ENCODE measurements at places on chromosomes 13 and 19.

- DNase-seq: no peak
Observed at GRCh38 chr13:66414066-66414800, 815.9 kb downstream of the PCDH9 start.

DNA sequence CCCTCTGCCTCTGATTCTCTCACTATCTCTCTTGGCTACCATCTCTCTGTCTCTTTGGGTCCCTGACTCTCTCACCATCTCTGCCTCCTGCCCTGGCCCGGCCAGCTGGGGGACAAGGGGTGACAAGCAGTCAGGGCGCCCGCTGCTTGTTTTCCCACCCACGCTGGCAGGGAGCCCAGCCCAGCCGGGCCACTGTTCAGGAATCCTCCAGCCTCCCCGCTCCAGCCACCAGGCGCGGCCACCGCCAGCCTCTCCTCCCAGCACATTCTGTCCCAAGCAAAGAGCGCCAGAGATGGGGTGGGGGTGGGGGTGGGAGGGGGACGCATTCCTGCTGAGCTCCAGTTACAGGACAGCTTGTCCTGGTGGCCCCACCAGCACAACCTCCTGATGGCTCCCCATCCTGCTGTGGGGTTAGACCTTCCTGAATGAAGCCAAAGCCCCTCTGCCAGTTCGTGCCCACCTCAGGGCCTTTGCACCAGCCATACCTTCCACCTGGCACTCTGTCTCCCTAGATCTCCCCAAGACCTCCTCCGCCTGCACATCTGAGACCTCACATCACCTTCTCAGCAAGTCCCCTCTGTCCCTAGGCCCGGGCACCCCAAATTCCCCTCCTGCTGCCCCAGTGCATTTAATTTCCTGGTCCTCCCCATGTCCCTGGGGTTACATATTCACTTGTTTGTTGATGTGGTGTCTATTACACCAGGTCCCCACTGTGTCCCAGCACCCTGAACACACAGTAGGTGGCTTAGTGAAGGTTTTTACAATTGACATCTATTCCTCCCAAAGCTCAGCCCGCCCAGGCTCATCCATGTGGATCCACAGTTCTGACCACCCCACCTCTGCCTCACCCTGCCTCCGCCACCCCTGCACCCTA, 12.5 kb downstream of the ARRDC2 start:
- DNase-seq: no peak

GRCh38 chr13:60590800-60591747, 194.1 kb downstream of the TDRD3 start:
- no peak for DNase-seq

- no peak for DNase-seq
Observed at GRCh38 chr13:47858042-47859025, 142.7 kb downstream of the SUCLA2 start.

GRCh38 chr19:45368737-45369340, 1.5 kb downstream of the ERCC2 start:
- DNase-seq: no peak

GRCh38 chr13:93200626-93201025, 26.0 kb upstream of the GPC6 start:
- DNase-seq: no peak

- DNase-seq: no peak
Observed at GRCh38 chr13:42378383-42378780, 106.4 kb downstream of the AKAP11 start.

GRCh38 chr13:77430377-77430951, 103.6 kb upstream of the MYCBP2 start:
- DNase-seq: no peak

DNA sequence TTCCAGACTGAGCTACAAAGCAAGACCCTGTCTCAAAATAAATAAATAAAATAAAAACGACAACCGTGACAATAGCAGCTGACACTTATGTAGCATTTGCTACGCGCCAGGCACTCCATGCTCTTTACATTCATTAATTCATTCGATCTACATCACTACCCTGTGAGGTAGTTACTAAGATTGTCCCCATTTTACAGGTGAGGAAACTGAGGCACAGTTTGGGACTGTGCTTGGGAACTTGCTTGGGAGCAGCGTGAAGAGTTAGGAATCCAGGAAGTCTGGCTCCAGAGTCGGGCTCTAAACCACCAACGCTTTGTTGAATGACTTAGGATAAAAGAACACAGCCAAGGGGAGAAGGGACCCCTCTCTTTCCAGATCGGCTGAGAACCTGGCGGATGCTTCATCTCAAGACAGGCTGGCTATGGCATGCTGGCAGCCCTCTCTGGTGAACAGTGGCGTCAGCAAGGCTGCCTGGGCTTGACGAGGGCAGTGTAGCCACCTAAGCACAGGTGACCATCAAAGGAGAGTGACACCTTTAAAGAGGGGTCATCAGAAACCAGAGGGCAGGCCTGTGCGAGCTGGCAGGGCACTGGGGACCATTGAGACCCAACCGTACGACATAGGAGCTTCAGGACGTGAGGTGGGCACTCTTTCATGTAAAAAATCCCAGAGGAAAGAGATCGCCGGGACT, 591 bp downstream of the DOHH start:
- DNase-seq: no peak

GRCh38 chr13:53014495-53015443, 13.8 kb upstream of the OLFM4 start:
- no peak for DNase-seq

- DNase-seq: no peak
Observed at GRCh38 chr13:40406405-40407120, 259.9 kb downstream of the FOXO1 start.

GRCh38 chr13:30679483-30680330, 55.6 kb upstream of the ALOX5AP start:
- no peak for DNase-seq

DNA sequence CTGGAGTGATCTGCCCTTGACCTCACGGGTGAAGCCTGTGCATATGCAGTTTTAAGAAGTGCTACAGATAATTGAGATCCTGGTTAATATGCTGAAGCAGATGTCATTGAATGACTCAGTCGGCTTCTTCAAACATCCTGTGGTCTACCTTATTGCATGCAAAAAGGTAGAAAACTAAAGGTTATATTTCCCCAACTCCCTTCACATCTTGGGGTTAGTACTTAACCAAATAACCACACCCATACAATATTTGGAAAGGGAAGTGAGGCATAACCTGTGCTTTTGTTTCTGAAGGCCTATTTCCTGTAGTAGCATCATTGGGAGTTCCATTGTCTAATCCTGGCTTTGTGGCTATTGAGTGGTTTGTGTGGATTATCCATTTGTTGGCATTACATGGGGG, 58.3 kb downstream of the RAP2A start:
- DNase-seq: no peak

DNA sequence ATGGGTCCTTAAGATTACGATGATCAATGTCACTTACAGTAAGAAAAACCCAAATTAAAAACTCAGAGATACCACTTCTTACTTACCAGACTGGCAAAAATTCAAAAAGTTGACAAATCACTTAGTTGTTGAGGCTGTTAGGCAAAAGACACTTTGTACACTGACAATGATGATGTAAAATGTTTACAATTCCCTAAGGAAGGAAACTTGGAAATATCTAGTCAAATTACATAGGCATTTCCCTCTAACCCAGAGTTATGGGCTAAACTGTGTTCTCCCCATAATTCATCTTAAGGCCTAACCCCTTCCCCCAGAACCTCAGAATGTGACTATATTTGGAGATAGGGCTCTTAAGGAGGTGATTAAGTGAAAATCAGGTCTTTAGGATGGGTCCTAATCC, 12.0 kb downstream of the TGDS start:
- no peak for DNase-seq

DNA sequence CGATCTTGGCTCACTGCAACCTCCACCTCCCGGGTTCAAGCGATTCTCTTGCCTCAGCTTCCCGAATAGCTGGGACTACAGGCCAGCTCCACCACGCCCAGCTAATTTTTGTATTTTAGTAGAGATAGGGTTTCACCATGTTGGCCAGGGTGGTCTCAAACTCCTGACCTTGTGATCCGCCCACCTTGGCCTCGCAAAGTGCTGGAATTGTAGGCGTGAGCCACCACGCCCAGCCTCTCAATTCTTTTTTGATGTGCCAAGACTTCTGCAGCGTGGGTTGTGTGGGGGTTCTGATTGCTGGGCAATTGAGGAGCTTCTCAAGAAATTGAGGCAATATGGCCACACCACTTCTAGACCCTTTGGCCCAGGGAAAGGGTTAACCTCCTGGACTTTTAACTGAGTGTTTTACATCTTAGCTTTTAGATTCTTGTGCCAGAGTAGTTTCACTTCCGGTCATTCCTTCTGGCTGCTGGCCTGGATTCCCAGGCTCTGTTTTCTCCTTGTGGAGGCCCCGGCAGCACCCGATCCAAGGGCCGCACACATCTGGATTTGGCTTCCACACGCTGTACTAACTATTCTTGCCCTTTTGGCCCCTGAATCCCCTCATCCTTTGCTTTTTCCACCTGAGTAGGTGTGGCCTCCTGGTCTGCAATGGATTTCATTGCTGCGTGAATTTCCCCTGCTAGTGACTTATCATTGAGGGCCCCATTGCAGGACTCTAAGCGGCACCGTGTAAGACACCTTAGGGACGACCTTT, 14.7 kb downstream of the SMARCA4 start:
- no peak for DNase-seq

DNA sequence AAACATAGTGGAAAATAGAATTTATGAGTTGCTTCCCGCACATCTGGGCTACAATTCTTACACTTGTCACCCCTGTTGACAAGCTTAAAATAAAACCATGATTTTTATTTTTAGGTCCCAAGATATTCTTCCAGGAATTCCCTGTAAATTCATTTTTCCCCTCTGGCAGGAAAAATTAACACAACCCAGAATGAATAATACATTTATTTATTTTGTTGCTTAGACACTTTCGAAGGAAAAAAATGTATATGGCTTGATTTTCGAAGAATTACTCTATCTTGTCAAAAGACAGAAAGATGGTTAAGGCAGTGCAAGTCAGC, 74.4 kb downstream of the LHFPL6 start:
- DNase-seq: no peak

GRCh38 chr19:47228937-47229675, 1.9 kb downstream of the BBC3 start:
- peak; percentile 35 for DNase-seq

GRCh38 chr19:41792513-41793413, 3.6 kb upstream of the CEACAM3 start:
- DNase-seq: peak; percentile 38

DNA sequence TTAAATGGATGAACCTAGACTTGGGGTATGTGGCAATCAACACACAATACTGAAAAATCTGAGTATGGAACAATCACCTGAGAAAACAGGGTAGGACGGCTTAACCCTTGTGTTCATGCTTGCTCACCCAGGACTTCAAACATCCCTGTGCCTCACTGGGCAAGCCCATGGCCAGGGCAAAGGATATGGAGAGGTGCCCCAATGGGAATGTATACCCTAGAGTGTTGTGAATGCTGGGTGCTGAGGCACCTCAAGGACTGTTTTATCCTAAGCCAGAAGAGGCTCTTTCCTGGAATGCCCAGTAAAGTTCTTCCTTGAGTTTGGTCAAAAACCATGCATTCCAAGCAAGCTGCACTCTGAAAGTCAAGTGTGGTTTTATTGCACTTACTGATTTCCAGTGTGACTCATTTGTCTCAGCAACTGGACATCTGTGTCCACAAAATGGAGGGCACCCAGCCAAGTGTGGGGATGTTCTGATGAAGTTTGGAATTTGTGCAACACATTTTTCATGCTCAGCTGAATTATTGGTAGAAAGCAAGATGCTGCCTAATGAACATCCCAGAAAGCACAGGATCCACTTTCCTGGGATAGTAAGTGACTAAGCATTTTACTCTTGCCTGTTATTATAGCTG, 531.3 kb downstream of the RFC3 start:
- no peak for DNase-seq

GRCh38 chr13:39269411-39269810, 231.2 kb downstream of the NHLRC3 start:
- no peak for DNase-seq

DNA sequence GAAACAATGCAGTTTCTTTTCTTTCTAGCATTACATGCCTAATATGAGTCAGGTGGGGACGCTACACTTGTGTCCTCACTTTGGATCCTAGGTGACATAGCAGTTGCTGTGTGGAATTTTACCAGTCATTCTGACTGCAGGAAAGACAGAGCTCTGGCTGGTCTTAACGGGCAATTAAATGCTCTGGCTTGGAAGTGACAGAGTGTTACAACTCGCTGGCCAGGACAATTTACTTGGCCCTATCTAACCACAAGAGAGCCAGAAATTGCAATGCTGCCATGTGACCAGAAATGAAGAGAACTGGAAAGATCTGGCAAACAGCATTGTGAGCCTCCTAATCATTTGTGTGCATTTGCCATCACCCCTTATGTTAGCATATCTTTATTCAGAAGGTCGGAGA, 351.1 kb downstream of the DCT start:
- no peak for DNase-seq

GRCh38 chr19:46076951-46077814, 36.4 kb upstream of the IGFL4 start:
- DNase-seq: peak; percentile 13

- no peak for DNase-seq
Observed at GRCh38 chr19:18675779-18676178, 7.7 kb upstream of the CRTC1 start.

DNA sequence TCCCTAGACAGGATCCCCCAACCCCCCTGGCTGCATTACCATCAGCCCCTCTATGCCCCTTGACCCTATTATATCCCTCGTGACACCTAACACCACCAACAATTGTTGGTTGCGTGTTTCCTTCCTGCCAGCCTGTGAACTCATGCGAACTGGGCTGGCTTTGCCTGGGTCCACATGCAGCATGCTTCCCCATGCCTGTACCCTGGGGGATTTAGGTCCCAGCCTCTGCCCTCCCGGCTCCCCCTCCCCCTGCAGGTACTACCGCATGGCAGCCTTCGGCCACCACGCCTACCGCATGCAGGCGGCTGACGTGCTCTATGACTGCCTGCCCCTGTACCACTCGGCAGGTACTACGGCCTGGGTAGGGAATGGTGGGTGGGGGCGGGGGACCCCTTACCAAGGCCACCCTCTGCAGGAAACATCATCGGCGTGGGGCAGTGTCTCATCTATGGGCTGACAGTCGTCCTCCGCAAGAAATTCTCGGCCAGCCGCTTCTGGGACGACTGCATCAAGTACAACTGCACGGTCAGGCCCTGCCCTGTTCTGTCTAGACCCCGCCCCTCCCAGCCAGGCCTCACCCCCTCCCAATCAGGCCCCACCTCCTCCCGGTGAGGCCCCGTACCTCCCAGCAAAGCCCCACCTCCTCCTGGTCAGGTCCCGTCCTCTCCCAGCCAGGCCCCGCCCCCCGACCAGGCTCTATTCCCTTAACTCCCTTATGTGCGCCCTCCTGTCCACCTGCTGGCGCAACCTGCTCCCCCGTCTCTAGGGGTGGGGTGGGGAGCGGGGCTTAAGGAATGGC, 18.5 kb downstream of the SLC27A1 start:
- peak; percentile 41 for DNase-seq

GRCh38 chr19:51339687-51340656, 2.0 kb downstream of the VSIG10L start:
- DNase-seq: peak; percentile 94

DNA sequence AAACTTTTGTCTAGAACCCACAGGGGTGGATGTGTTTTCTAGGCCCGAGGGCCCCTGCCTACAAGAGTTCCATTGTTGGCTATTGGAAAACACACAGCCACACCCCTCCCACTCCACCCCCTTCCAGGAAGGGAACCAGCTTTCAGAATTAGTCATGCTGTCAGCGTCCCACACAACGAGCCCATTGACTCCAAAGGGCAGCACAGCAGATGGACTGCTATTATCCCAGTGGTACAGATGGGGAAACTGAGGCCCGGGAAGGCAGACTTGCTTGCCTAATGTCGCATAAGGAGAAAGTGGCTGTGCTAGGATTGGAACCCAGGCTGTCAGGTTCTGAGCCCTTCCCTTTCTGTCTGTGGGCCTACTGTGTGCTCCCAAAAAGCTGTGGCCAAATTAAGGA, 8.1 kb upstream of the FXYD3 start:
- DNase-seq: peak; percentile 23

- DNase-seq: no peak
Observed at GRCh38 chr13:47437406-47437805, 540.6 kb upstream of the HTR2A start.

Measured in T-helper 2 cell treated with Interferon-gamma antibody and Interleukin-4, amounts not matched to agents 5 μg/mL and 100 μg/mL, for 36 hours (primary cell).